ENCODE measurements at places on chromosomes 13 and 19. TPM values are rescaled to one million over a fixed set of nuclear protein-coding genes. Genes with fewer than 3 reads are reported as not detected.

Gene SRRM5
- polyA plus RNA-seq = 1.1 TPM

GRCh38 chr13:21202767-21203531, 26.5 kb downstream of the MRPL57 start:
- no peak for DNase-seq

DNA sequence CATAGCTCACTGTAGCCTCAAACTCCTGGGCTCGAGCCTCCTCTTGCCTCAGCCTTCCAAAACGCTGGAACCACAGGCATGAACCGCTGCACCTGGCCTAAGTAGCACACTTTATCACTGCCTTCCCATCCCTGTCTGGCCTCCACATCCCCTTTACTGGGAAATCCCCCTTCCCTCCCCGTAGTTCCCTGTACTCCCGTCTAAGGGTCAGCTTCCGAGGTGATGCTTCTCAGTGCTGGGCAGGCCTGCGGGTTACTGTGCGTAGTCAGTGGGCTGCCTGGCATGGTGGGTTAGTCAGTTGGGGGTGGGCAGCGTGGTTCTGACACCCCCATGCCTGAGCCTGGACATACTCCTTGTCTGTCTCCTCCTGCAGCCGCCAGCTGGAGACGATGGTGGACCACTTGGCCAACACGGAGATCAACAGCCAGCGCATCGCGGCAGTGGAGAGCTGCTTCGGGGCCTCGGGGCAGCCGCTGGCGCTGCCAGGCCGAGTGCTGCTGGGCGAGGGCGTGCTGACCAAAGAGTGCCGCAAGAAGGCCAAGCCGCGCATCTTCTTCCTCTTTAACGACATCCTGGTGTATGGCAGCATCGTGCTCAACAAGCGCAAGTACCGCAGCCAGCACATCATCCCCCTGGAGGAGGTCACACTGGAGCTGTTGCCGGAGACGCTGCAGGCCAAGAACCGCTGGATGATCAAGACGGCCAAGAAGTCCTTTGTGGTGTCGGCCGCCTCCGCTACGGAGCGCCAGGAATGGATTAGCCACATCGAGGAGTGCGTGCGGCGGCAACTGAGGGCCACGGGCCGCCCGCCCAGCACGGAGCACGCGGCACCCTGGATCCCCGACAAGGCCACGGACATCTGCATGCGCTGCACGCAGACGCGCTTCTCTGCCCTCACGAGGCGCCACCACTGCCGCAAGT, 8.4 kb downstream of the PLEKHF1 start:
- DNase-seq = no peak

GRCh38 chr13:96065849-96066248, 12.6 kb upstream of the UGGT2 start:
- no peak for DNase-seq

DNA sequence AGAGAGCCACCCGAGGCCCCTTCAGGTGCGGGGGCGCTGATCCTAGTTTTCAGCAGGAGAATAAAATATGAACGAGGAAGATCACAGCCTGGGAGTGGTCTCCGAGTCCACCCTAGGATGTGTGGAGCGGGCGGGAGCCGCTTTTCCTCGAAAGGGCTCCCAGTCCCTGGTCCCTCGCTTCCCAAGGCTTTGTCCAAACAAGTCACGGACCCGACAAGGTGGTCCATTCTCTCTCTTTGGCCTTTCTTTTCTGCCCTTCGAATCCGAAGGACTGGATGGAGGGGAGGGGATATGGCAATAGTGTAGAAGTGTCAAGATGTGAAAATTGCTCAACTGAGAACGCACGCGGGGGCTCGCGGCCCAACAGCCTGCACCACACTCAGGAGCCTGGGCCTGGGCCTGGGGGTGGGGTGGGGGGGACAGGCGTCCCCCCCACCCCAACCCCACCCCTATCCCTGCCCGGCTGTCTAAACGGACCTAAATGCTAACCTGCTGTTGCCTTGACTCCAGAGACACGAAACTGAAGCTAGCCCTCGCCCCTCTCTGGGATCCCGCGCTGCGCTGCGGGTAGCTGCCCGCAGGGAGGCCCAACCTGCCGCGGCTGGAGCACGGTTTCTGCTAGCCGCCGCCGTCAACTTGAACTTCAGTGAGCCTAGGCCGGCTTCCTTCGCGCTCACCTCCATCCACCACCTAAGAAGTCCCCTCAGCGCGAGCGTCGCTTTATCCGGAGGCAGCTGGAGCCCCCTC, 7.1 kb downstream of the ZIC2 start:
- DNase-seq = no peak

DNA sequence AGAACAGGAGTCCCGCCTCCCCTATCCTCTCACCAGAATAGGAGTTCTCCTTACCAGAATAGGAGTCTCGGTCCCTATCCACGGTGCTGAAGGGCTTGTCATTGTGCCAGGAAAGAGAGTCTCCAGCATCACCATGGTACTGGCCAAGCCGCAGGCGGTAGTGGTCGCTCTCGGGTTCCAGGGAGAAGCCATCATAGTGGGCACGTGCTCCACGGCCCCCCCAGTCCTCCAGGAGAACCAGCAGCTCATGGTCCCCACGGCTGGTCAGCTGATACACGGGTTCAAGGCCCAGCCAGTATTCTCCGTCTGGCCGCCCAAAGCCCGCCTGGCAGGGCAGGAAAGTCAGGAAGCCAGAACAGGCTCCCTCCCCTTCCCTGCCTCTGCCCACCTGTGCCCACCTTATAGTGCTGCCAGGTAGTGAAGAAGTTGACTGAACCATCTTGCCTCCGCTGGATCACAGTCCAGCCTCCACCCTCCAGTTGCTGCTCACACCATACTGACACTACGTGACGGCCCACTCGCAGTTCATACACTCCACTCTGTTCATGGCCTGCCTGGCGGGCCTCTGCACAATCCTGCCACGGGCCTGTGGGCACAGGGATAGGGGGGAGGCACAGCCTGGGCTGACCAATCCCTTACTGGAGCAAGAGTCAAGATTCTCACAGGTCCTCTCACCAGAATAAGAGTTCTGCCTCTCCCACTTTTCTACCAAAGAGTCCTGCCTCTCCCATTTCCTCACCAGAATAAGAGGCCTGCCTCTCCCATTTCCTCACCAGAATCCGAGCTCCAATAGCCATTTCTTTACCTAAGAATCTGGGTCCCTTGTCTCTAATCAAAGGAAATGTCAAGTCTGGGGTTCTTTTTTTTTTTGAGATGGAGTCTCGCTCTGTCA, 7.4 kb downstream of the SHFL start:
- no peak for DNase-seq

DNA sequence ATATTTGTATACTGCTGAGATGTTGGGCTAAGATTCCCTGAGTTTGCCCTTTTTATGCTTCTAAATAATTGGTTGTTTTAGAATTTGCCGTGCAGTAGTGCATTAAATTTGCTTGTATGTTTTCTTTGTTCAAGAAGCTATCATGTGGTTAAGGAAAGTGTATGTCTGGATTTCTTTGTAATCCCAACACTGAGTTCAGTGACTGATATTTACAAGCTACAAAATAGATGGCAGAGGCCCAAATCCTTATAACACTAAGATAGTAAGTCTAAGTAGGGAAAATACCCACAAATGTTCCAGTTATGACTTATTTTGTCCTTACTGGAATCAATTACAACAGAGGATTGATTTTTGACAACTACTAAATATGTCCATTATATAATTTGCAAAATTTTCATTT, 435.0 kb upstream of the KLF12 start:
- DNase-seq = no peak

DNA sequence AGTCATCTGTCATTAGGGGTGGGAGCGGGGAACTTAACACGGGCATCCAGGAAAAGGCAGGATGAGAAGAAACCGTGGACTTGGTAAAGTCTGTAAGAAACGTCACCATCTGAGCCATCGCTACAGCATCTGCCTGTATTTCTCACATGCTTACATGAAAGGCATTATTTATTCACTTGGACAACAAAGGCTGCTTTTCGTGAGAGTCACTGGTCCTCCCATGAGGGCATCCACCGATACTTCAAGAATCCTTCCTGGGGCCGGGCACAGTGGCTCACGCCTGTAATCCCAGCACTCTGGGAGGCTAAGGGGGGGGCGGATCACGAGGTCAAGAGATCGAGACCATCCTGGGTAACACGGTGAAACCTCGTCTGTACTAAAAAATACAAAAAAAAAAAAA, 16.1 kb downstream of the ZNF446 start:
- DNase-seq = no peak

Gene IFNL1
- polyA plus RNA-seq = not detected

- no peak for DNase-seq
These were observed 151.6 kb downstream of the TEX29 start for GRCh38 chr13:111472083-111472482.

GRCh38 chr19:16198370-16198651, 600 bp downstream of the AP1M1 start:
- DNase-seq = no peak

Gene COX7A1
- polyA plus RNA-seq = 571 TPM

GRCh38 chr13:40764587-40765403, 6.2 kb downstream of the MRPS31 start:
- no peak for DNase-seq

GRCh38 chr13:108915095-108915633, 285.8 kb downstream of the MYO16 start:
- no peak for DNase-seq

DNA sequence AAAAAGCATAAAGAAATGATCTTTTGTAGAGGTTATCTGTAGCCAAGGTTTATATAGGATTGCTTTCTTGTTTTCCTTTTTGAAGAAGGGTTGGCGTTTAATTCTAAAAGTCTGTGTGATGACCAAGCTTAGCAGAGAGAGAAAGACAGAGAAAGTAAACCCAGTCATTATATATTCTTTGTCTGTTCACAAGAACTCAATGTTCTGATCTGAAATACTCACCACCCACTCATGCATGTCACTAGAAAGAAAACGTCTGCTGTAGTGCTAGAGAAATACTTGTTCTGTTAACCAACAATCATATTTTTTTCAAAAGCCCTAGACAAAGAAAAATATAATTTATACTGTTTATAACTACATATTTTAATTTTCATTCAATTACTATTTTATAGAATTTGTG, 173.7 kb upstream of the SLITRK5 start:
- DNase-seq = no peak

DNA sequence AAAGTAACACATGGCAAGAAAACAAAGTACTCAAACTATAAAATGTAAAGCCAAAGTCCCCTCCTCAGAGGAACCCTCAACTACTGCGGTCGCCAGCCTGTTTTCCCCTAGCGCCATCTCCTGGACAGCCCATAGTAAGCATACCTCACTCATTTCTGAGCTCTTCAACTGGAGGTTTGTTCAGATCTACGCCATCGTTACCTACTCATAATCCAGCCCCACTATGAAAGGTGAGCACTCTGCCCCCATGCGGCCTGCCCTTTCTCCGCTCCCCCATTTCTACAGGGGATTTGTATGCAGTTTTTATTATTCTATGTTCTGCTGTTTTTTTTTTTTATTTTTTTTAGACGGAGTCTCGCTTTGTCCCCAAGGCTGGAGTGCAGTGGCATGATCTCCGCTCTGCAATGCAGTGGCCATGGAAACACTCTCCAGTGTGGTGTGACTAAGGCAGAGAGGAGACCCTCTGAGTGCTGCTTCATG, 26.2 kb downstream of the OPA3 start:
- DNase-seq = no peak

DNA sequence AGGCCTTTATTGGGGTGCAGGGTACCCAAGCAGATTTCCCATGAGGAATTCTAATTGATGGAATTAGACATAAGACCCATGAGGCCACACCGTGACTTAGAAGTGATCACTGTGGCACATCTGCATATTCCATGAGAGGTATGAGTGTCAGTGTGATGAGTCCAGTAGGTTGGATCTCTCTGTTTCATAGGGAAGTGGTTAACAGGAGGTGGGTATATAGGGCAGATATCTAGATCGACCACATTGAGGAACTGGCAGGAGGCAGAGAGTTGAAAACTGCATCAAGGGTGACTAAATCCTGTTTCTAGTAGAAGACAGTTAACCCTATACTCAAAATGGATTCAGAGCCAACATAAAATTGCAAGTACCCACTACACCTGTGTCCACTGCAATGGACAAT, 68.6 kb upstream of the MIR17HG start:
- DNase-seq = no peak

Gene SPINT2
- polyA plus RNA-seq = 0.49 TPM

- DNase-seq = no peak
These were observed 297.9 kb upstream of the ARGLU1 start for GRCh38 chr13:106865716-106866440.

GRCh38 chr13:110264685-110265275, 42.2 kb downstream of the COL4A1 start:
- no peak for DNase-seq

- no peak for DNase-seq
These were observed 1.6 kb upstream of the TIMM13 start for GRCh38 chr19:2428756-2429711.

Gene FAM124A
- polyA plus RNA-seq = 0.52 TPM

DNA sequence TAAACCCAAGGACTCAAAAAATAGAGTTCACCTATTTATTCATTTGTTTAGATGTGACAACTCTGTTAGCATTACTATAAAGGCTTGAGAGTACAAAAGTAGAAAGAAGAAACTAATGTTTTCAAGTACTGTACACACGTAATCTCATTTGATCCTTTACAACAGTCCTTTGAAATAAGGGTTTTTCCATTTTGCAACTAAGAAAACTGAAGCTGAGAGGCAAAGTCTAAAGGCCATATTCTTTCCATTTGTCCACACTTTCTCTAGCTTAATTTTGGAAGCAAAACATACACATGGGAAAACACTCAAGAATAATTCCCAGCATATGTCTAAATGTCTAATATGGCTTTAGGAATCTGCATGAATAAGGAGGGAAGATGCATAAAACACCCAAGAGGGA, 34.1 kb downstream of the ZAR1L start:
- no peak for DNase-seq

DNA sequence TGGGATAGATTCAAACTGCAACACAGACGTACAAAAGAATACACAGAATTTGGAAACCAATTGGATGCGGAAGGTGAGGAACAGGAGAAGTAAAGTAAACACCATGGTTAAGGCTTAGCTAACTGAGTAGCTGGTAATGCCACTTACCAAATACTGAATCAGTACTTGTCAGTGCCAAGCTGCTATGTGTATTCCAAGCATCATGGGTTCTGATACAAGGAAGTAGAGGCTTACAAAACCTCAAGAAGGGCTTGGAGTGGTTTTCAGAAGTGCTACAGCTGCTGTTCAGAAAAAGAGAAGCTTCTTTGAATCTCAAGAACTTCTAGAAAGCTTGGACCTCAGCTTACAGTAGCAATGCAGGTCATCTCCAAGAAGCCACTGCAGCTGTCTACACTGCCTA, 35.9 kb upstream of the DCT start:
- DNase-seq = no peak

Gene MYO9B
- polyA plus RNA-seq = 23.7 TPM

DNA sequence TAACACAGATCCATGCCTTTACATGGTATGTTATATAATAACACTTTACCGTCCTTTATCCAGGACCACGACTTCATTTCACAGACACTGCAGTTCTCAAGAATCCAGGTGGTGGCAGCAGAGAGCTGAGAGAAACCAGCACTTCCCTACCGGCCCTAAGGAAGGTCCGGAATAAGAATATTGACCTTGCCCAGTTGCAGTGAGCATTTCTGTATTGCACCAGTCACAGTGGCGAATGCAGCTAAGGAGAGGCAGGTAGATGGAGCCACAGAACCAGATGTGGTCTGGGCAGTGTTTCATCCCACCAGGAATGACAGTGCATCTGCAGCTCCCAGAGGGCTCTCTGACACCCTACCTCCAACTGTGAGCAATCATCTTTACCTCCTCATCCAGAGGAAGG, 44.6 kb downstream of the ZNF787 start:
- no peak for DNase-seq

Gene SIGLEC5
- not detected for polyA plus RNA-seq

- no peak for DNase-seq
These were observed 2.1 kb upstream of the LRP3 start for GRCh38 chr19:33192010-33192409.

- no peak for DNase-seq
These were observed 932.3 kb downstream of the EFNB2 start for GRCh38 chr13:105602956-105603670.

Measured in psoas muscle (tissue), 8 donors.